ENCODE measurements at places on chromosomes 6 and 20.

GRCh38 chr20:50876063-50876685, 55.1 kb downstream of the ADNP start:
- no peak for DNase-seq

DNA sequence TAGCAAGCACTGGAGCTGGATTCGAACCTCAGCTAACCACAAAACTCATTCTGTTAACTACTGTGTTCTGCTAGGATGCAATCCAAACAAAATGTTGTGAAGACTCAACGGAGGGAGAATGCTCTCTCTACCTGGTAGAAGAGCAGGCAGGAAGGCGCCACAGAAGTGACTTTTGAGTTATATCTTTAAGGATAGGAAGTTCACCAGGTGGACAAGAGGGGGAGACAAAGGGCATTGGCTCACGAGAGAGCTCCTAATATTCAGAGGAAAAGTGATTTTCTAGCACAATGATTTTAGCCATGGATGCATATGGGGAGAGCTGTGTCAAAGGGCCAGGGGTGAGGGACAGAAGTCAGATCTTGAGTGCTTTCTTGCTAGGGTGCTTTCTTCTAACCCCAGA, 108.4 kb upstream of the MAFB start:
- no peak for DNase-seq

GRCh38 chr20:9228774-9229450, 160.0 kb downstream of the PLCB4 start:
- DNase-seq = no peak

GRCh38 chr20:23510000-23510590, 19.2 kb downstream of the CST8 start:
- DNase-seq = no peak

DNA sequence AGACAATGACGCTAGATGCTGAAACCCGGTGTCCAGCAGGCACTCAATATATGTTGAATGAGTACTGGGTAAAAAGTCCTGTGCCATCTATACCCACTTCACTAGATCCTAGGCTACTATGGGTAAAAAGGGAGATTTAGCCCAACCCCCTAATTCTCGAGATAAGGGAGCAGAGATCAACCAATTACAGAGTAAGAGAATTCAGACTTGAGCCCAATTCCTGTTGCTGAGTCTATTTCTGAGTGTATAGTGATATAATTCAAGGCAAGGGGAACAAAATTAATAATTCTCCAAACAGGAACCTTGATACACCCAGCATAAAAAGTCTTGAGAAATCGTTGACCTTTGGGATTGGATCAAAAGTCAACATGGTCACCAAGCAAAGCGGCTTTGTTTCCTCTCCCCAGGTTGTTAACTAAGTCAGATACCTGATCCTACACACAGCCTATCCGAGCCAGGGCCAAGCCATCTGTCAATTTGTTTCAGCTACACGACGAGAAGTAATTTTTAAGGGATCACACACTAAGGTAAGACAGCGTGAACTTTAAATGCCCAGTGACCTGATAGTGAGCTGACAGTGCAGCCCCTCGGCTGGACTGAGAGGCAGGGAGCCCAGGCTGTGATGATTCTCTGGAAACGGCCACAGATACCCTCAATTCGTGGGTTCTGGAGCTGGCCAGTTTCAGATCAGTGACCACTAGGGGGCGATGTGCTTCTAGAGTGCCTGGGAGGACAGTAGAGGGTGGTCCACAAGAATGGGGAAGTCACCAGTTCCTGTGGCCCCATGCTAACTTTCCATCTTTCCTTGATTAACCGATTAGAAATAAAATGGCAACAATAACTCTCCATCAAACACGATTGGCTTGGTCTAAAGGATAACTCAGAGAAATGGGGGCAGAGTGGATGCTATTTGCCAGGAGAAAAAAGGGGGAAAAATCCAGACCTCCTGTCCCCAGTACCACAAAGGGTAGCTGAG, 46.2 kb downstream of the SLC22A23 start:
- peak; percentile 43 for DNase-seq

DNA sequence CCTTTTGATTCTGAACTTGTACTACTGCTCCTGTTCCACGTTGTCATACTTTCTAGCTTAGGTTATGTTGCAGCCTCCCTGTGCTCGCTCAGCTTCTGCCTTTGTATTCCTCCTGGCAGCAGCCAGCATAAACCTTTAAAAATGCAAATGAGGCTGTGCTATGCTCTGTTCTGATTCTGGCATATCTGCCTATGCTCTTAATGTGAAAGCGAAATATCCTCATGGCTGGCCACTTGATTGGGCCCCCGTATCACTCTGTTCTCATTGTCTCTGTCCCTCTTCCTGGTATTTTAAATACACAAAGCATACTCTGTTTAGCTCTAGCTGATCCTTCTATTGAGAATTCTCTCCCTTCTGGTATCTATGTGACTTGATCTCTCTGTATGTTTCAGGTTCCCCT, 139.0 kb downstream of the JARID2 start:
- DNase-seq = no peak

DNA sequence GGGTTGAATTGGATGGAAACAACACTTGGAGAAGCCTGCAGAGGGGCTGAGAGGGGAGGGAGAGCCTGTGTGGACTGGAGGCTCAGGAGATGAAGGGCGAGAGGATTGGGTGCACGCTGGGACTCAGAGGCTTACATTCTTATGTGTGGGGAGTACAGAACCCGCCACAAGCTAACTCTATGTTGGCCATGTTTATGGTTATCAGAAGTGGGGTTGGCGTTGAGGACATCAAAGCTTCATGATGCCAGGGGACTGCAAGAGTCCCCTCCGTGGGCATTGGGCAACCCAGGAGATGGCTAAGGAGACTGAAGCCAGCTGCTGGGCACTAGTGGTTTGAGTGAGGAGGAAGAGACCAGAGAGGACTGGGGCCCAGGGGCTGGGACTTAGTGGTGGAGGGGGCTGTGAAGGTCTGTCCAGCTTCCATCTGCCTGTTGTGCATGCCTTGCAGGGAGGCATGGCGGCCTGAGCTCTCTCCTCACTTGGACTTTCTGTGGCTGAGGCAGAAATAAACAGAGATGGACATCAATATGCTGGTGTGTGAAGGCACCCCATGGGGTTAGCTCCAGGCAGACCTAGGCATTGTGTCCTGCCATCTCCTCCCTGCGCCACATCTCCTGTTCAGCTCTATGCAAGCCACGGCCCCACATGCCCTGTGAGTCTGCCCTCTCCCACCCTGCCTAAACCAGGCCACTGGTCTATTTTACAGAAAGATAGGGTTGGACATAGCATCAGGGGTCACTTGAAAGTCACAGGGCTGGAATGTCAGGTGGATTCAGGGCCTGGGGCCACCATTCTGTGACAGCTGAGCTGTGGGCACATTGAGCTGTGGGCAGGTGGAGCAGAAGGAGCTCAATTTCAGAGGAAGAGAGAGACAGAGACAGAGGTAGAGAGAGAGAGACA, 61.6 kb downstream of the PHACTR3 start:
- DNase-seq = no peak

- no peak for DNase-seq
These were observed 9.0 kb upstream of the ZC3H12D start for GRCh38 chr6:149493761-149494320.

DNA sequence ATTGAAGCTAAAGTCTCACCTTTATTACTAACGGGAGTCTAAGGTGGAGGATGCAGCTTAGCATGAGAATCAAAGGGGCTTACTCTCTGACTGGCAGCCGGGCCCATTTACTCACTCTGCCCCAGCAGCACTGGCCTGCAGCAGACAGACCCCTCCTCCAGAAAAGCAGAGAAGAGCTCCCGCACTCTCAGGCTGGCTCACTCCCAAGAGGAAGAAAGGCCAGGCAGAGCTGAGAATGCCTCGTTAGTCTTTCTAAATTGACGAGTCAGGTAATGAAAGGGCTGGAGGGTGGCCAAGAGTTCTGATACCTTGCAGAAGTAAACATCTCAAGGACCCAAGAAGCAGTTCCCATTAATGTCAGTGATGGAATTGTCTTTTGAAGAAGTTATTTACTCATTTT, 44.5 kb upstream of the IL20RA start:
- no peak for DNase-seq

GRCh38 chr6:43086022-43086658, 10.0 kb downstream of the PTK7 start:
- no peak for DNase-seq

- no peak for DNase-seq
These were observed 37.2 kb upstream of the BAG2 start for GRCh38 chr6:57134954-57135353.

GRCh38 chr20:37226889-37227288, 34.7 kb downstream of the GHRH start:
- DNase-seq = no peak

- DNase-seq = no peak
These were observed 76.3 kb downstream of the PLCB4 start for GRCh38 chr20:9145142-9145541.

DNA sequence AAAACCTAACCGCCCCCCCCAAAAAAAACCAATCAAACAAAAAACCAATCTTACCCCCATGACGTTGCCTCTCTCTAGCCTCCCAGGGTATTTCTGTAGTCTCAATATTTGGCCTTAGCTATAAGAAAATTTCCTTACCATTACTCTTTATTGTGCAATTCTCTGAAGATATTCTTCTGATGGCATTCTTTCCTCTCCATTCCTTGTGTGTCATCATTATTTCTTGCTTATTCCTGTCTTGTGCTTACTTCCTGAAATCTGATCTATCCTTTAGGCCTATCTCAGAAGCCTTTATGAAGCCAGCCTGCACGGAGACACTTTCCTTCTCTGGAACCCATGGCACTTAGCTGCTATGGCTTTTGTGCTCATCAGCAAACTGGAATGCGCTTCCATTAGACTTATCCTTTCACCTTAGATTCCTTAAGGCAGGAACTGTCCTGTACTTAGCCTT, 65.9 kb upstream of the DDR1 start:
- no peak for DNase-seq

DNA sequence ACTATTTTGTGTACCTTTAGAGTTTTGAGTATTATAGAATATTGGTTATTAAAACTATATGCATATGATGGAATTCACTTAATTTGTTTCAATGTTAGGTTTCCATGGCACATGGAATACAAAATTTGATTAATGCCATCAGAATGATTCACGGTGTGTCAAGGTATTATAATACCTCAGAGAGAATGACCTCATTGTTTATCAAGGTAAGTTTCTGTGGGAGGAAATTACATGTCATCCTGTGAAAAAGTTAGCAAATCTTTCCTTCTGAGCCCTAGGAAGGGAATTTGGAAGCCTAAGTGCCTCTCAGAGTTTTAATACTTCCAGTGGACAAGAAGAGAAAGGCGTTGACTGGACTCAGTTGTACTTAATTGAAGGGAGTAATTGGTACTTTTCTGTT, 40.8 kb downstream of the DNAH8 start:
- DNase-seq = no peak

DNA sequence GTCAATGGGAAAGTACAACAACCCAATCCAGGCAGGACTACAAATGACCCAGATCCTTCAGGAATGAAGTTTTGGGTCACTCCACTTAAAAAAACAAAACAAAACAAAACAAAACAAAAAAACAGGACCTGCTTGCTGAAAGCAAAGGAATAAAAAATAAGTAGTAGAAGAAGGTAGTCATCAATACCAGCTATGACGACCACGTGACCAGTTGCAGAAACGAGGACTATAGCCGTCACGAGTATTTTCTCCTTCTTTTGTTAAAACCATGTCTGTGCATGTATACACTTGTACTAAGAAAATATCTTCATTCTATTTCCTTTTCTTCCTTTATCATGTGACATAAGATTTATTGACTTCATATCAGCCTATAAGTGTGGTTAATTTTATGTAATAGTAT, 308.4 kb upstream of the DEFB112 start:
- no peak for DNase-seq

- no peak for DNase-seq
These were observed 325.9 kb downstream of the TAF4 start for GRCh38 chr20:61739832-61740118.

Data from CD4-positive, alpha-beta T cell treated with Interleukin-15 for 4 hours (primary cell).